ENCODE measurements at places on chromosomes 5 and 9.

DNA sequence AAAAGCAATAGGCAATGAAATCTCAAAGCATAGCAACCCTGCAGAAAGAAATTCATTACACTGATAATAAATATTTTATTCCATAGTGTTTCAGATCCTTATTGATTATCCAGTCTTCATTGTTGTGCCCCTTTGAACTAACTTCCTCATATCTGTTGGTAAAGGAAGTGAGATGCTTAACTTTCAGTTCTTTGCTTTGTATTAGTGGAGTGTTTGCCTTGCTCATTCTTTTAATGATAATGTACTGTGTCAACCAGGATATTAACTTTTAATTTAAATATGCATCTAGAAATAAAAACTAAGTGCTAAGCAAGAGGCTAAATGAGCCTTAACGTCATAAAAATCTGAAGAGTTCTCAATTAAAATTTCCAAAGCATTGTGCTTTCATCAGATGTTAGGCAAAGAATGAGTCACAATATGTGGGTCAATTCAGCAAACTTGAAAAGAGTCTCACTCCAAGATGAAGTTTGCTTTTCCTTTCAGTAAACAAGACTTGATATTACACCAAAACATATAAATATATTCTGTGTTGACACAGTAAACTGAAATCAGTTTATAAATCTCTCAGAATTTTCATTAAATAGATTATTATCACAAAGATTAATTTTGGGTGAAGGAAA is 105.9 kb downstream of the GIN1 start:
- no peak for DNase-seq

GRCh38 chr9:124209279-124209678 is 48.5 kb upstream of the NEK6 start:
- no peak for DNase-seq

DNA sequence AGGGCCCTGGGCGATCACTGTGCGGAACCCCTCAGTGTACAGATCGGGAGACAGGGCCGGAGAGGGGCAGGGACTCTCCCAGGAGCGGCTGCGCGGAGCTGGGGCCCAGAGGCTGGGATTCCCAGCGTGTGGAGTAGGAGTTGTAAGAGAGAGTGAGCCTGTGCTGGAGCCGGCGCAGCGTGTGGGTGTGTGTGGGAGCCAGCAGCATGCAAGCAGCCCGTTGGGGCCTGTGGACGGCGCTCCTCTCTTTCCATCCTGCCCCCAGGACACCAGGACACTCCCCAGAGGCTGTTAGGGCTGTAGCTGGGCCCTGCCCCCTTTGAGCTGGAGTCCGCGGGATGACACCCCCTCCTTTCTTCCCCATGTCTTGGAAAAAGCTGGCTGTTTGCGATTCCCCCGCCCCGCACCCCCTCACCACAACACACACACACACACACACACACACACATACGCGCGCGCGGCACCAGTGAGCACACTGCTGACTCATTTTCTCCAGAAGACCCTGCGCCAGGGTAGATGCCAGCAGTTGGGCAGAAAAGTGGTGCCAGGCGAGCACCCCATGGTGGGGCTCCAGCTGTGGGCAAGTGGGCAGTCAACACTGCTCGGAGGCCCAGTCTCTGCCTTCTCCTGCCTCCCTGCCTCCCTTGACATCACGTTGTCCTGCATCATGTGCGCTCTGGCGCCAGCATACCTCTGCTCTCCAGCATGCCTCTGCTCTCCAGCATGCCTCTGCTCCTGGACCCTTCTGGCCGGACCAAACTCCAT is 1.5 kb downstream of the COL27A1 start:
- peak; percentile 55 for DNase-seq

DNA sequence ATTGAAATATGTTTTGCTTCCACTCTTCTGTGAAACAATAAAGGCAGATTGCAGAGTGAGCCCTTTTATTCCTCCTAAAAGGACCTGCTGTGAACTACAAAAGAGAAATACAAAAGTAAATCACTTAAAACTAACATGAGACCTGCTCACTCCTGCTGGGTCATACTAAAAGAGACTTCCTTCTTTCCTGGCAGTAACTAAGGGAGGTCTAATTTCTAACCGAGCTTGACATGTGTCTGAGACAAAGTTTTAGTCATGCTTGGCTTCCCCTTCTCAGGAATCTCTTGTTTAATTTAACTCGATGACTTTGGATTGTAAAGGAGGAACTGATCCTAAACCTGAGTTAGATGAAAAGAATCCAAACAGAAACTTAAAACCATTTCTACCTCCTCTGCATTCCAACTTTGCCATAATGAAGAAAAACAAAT is 86.4 kb upstream of the CDH6 start:
- DNase-seq, result no peak

- DNase-seq, result no peak
These were observed 66.4 kb downstream of the NFIB start for GRCh38 chr9:14247577-14247976.

- no peak for DNase-seq
These were observed 58.8 kb upstream of the RAI14 start for GRCh38 chr5:34597034-34598027.
